Activated naive CD4-positive, alpha-beta T cell (primary cell): ENCODE measurements at places on chromosomes 12 and 14.

DNA sequence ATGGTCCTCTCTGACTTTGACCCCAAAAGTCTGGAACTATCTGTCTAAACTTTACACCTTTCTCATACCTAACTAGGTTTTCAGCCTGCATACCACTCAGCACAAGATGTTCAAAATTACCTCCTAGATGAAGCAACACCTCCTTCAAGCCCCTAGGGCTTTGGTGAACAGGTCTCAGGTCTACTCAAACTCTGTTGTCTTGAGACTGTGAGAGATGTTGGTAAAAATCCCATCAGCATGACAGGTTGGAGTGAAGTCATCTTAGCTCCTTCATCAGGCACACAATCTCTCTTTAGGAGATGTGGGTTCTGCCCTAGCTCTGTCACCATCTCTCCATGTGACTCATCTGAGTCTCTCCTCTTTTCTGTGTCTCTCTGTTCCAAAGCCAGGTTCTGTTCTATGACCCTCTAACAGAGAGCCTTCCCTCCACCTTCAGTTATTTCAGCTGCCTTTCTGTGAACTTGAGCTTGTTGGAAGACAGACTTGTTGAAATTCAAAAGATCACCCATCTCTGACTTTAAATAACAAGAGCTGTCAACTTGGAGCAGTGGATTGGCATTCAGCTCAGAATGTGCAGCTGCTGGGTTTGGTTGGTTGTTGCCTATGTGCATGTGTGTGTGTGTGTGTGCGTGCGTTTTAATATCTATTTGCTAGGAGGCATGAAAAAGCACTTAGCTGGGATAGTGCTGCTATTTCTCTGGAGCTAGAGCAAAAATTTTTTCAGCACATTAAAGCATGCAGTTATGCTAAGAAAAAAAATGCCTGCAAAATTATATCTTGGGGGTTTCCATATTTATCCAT lies 130.7 kb downstream of the CRACR2A start:
- DNase-seq, result no peak

- no peak for DNase-seq
Measured at GRCh38 chr14:39372656-39373055, 59.6 kb downstream of the FBXO33 start.

- DNase-seq, result no peak
Measured at GRCh38 chr14:104512061-104512460, 67.5 kb upstream of the C14orf180 start.

DNA sequence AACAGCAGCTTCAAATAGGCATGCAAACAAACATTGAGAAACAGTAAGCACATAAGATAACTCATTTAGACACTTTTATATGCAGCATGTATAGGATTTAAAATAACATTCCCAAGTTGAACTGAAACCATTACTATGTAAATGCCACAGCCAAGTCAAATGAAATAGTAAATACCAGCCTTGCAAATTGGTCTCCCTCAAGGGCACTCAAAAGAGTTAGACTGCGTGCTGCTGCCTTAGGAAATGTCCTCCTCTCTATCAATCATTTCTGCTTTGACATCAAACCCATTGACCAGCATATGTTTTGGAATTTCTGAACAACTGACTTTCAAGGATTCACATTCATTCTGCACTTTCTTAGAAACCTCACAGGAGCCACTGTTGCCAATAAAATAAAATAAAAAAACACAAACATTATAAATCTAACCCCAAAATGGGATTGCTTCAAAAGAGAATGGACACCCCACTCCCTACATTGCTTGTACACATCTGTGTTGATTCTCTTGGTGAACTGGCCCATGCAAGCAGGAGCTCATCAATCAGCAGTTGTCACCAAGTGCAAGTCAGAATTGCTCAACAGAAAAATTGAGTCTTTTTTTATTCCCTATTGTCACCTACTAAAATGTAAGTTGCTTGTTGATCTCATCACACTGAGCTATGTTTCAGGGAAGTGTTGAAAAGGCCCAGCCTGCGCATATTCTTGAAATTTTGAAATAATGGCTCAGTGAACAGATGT lies 256.2 kb downstream of the DAD1 start:
- no peak for DNase-seq

DNA sequence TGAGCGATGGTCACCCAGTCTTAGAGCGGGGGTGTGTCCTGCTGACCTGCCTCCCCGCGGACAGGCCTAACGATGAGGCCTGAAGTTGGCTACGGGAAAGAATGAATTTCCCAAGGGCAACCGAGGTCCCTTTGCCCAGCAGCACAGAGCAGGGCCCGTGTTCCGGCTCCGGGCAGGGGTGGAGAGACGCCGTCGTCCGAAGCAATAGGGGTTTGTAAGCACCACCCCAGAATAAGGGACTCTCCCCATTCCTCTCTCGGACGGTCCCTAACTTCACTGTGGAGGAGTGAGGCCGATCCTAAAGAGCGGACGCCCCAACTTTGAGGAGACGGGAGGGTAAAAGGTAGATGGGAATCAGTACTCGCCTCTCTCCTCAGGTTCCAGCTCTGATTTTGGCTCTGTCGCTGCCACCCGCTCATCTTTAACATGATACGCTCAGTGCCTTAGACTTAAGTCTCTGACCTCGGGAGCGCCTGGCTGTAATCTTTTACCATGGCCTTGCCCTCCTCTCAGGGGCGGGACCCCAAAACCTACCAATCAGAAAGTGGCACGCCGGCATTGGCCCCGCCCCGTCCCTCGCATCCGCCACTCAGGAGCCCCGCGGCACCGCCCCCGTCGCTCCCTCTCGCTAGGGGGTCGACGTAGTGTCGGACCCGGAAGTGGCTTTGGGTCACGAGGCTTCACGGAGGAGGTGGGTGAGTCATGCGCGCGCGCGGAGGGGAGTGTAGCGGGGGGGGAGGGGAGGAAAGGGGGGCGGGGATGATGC lies at the start of gene DDIT3:
Gene DDIT3, minus strand, starts transcription at position 462 of the 766 bp plus-strand sequence. CDS start 3,108 bp downstream, outside the sequence.
- peak; percentile 99 for DNase-seq

- no peak for DNase-seq
Measured at GRCh38 chr14:45678163-45678562, 425.2 kb upstream of the MIS18BP1 start.

GRCh38 chr12:12086362-12086761 lies 15.6 kb downstream of the BCL2L14 start:
- no peak for DNase-seq

- no peak for DNase-seq
Measured at GRCh38 chr14:39384177-39384576, 48.1 kb downstream of the FBXO33 start.

- no peak for DNase-seq
Measured at GRCh38 chr12:1917172-1918070, 1.0 kb downstream of the CACNA2D4 start.

DNA sequence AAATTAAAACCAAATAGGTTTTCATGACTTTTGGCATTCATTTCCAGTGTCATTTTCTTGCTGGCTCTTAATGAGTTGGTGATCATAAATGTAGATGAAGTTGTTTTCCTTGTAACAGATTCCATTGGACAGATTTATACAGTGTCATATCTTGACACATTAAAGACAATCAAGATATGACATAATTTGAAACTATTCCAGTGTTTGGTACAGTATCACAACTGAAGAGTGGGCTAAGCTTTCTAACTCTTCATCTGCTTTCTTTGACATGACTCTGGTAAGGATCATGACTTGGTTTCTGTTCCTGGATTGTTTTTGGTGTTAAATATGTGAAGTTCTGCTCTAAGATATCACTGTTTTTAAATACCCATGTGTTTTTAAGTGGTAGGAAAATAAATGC lies 289.6 kb downstream of the NAV3 start:
- DNase-seq, result no peak

- no peak for DNase-seq
Measured at GRCh38 chr12:218728-219590, 5.0 kb upstream of the SLC6A12 start.

DNA sequence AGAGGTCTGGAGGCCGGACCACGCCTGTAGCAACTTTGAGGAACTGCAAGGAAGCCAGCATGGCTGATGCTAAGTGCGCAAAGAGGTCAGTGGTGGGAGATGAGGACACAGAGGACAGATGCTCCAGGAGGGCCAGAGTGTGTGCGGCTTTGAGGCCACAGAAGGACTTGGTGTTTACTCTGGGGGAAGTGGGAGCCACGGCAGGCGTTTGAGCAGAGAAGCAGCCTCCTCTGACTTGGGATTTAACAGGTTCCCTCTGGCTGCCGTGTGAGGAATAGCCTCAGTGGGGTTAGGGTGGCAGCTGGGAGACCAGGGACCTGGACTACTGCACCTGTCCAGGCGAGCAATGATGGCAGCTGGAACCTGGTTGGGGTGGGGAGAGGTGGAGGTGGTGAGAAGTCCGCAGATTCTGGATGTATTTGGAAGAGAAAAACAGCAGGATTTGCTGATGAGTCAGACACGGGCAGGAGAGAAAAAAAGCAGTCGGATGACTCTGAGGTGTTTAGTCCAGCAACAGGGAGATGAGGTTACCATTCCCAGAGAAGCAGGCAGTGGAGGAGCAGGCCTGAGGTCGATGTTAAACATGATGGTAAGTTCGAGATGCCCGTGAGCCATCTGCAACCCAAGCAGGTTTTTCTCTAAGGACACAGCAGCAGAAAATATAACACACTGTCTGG lies 143.5 kb downstream of the SCARB1 start:
- no peak for DNase-seq

DNA sequence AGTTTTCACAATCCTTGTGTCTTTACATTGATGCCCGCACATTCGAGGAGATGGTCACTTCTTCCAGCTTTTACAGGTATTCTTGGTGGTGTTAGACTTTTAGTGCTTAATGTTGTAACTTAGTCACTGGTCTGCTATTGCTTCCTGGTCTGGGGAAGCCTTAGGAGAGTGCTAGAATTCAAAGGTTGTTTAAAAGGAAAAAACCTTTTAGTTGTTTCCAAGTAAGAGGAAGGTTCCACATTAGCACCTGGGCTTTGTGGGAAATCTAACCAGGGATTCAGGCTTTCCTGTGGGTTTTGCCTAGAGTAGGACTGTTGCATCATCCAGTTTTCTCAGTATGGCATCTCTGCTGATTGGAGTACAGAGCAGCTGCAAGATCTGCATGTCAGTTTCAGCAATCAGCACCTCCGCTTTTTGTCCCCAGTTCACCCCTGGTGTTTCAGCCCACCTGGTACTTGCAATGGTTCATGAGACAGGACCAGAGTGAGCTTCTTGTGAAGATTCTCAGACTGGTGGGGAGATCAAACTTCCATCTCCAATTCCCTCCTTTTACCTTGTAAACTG lies 44.0 kb upstream of the PLBD1 start:
- no peak for DNase-seq

- DNase-seq, result no peak
Measured at GRCh38 chr12:81294325-81295190, 216.7 kb downstream of the ACSS3 start.

GRCh38 chr14:87155856-87156488 lies 837.0 kb downstream of the GALC start:
- no peak for DNase-seq
